Stimulated activated CD8-positive, alpha-beta memory T cell treated with anti-CD3 and anti-CD28 coated beads, Interleukin-4, amount 100 ng/mL, for 1 hour (primary cell): ENCODE measurements at places on chromosomes 7 and 10.

- DNase-seq = no peak
Observed at GRCh38 chr10:75015442-75015841, 96.0 kb upstream of the SAMD8 start.

DNA sequence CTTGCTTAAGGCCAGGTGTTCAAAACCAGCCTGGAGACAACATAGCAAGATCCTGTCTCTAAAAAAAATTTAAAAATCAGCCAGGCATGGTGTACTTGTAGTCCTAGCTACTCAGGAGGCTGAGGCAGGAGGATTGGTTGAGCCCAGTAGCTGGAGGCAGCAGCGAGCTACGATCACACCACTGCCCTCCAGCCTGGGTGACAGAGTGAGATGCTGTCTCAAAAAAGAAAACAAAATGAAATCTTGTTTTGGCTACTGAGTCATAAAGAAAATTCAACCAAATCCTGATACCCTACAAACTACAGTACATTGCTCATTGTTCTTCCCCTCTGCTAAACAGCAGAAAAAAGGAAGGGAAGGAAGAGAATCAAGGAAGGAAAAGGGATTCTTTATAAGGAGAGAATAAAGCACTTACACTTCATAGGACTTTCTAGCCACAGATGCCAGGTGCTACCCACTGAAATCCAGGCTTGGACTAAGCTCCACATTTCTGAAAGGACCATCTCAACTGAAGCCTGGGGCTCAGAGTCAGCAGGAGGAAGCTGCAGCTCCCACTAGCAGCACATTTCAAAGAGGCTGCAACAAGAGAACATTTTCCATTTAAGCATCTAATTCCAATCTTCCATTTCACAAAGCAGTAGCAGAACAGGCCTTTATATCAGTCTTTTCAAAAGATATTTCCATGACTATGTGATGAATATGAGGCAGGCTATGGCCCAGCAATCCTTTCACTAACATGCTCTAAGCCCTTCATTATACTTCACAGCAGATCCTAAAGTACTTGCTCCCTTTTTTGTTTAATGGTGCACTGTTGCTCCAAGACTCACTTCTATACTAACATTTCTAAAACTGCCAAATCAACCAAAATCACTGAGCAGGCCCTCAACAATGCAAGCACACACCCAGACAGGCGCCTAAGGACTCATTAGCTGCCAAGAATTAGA lies 13.5 kb downstream of the TNPO3 start:
- no peak for DNase-seq

DNA sequence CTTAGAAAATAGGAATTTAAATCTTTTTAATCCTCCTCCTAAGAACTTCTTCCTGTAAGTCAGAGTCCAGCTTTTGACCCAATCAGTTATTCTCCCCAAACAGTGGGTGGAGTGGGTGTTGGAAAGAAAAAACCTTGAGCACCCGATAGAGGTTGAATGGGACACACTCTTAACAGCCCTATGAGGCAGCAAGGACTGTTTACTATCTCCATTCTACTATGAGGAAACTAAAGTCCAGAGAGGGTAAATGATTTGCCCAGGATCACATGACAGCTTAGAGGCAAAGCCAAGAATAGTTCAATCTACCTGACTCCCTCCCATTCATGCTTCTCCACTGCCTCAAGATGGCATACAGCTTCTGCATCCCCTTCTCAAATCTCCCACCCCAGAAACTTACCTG lies 57.6 kb upstream of the SLC35B4 start:
- no peak for DNase-seq

GRCh38 chr10:32308027-32308603 lies 38.8 kb downstream of the EPC1 start:
- no peak for DNase-seq

GRCh38 chr7:122532406-122533269 lies 166.3 kb downstream of the RNF133 start:
- DNase-seq = no peak

- DNase-seq = no peak
Observed at GRCh38 chr10:119306986-119307392, 99.6 kb downstream of the GRK5 start.

DNA sequence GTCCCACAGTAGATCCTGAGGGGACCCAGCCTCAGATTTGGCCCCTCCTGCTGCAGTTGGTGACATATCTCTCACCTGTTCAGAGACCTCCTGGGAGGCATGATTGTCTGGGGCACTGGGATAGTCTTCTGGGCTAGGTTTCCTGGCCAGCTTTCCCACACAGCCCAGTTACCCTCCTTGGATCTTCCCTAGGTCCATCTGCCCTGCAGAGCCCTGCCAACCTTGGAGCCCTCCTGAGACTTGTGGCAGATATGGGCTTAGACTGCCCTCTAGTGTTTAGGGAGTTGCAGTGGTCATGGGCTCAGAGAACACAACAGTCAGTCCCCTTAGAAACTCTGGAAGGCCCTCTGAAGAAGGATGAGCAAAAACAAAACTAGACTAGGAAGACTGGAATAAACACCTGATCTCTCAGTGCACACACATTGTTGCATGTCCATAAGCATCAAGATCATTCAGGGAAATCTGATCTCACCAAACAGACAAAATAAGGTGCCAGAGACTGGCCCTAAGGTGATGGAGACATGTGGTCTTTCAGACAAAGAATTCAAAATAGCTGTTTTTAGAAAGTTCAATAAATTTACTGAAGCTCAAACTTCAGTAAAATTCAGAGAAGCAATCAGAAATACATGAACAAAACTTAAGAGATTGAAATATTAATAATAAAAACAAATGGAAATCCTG lies 324.6 kb downstream of the ATRNL1 start:
- no peak for DNase-seq

GRCh38 chr10:26214551-26215395 lies 1.8 kb upstream of the GAD2 start:
- DNase-seq = no peak

DNA sequence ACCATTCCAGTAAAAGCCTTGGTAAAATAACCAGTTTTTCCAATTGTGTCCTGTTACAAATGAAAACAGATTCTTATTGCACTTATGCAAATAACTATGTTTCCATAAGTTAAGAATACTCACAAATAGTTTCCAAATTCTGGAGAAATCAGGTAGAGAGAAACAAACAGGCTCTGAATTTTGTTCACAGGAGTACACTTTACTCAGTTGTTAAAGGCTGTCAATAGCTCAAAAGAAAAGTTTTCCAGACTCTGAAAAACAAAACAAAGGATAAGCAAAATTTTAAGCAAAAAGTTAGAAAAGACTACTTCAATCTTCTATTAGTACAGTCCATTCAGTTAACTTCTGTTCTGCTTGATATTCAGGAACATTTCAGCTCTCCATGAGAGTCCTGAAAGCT lies 32.8 kb upstream of the ZNF365 start:
- DNase-seq = no peak

GRCh38 chr7:43785420-43785819 lies 26.9 kb downstream of the BLVRA start:
- no peak for DNase-seq

DNA sequence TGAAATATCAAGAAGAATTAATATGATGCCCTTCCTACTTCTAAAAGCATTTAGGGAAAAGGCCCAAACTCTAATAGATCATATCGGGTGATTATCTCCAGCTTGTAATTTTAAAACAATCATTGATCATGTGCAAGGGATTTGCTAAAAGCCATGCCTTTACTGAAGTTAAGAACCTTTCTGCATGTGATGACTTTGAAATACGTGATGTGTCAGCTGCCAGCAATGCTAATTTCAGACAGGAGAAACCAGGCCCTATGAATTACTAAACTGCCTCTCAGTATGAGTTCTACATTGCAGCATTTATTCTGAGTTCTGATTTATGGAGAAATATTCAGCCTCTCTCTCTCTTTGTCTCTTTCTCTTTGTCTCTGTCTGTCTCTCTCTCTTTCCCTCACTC lies 203.6 kb upstream of the AKR1E2 start:
- DNase-seq = no peak

GRCh38 chr10:33638374-33638773 lies 303.9 kb upstream of the NRP1 start:
- no peak for DNase-seq

- DNase-seq = no peak
Observed at GRCh38 chr7:149071641-149072437, 18.7 kb downstream of the ZNF786 start.

GRCh38 chr7:3386423-3387190 lies 85.6 kb downstream of the SDK1 start:
- no peak for DNase-seq

- no peak for DNase-seq
Observed at GRCh38 chr10:69934768-69935167, 117.9 kb upstream of the MACROH2A2 start.

GRCh38 chr7:127039541-127039940 lies 213.2 kb downstream of the GRM8 start:
- no peak for DNase-seq

- no peak for DNase-seq
Observed at GRCh38 chr7:88003581-88003980, 69.5 kb downstream of the ADAM22 start.

- DNase-seq = no peak
Observed at GRCh38 chr7:101615446-101615845, 13.7 kb downstream of the MYL10 start.

DNA sequence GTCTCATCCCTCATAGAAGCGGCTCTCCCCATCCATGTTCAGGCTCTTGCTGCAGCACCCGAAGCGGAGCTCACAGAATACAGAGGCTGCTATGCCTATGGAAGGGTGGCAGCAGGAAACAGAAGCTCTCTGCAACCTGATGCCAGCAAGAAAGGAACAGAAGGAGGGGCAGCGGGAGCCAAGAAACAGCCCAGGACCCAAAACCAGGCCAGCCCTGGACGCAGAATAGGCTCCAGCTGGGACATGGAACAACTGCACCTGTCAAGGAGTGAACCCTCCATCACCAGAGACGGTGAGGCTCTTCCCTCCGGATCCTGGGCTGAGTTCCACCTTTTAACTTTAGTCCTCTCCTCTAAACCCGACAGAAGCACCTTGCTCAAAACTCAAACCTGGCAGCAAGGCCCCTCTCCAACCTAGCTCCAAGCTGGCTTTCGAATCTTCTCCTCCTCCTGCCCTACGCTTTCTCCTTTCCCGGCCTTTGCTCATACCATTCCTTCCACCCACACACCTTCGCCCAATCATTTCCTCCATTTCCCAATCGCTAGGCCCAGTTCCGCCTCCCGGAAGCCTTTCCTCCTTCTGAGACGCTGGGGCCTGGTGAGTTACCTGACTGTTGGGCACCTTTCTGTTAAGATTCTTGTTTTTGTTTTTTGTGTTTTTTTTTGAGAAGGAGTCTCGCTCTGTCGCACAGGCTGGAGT lies 122.8 kb upstream of the ZNF92 start:
- no peak for DNase-seq

GRCh38 chr7:121302214-121302745 lies 26.5 kb upstream of the WNT16 start:
- DNase-seq = no peak

- no peak for DNase-seq
Observed at GRCh38 chr7:105887569-105888189, 11.3 kb upstream of the ATXN7L1 start.

- no peak for DNase-seq
Observed at GRCh38 chr7:22668971-22669401, 58.0 kb upstream of the IL6 start.

DNA sequence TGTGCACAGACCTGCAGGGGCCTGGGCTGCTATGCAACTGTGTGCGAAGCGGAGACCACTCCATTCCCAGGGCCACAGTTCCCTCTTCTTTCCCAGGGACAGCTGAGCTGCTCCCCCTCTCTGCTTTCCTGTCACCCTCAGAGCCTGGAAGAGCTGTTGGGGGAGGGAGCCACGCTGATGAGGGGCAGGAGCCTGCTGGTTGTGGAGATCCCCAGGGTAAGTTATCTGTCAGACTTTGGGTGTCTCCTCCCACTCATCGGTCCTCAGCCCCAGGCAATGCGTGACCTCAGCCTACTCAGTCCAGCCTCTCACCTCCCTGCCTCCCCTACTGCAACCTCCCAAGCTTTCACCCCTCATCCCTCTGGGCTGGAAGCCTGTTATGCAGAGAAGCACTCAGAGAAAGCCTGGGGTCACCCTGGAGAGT lies 53.5 kb downstream of the ZNF467 start:
- no peak for DNase-seq

- DNase-seq = no peak
Observed at GRCh38 chr7:55134786-55135185, 116.0 kb downstream of the EGFR start.

DNA sequence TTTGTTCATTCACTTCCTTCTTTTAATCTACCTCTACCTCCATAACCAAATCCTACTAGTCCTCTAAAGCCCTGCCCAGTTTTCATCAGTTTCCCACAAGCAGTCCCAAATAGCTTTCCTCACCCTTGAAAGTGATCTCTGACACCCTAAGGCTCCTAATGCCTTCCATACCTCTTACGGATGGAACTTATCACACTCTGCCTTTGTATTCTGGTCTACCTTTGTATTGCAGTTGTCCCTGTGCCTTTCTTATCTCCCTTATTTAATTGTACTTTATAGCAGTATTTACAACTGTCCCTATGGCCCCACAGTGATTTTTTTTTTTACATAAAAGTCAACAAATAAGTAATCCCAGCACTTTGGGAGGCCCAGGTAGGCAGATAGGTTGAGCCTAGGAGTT lies 33.8 kb downstream of the ACSL5 start:
- no peak for DNase-seq
